ENCODE measurements at places on chromosomes 3 and 15. TPM values are rescaled to one million over a fixed set of nuclear protein-coding genes. Genes with fewer than 3 reads are reported as not detected.

LMLN gene
- total RNA-seq: 5.2 TPM

DNA sequence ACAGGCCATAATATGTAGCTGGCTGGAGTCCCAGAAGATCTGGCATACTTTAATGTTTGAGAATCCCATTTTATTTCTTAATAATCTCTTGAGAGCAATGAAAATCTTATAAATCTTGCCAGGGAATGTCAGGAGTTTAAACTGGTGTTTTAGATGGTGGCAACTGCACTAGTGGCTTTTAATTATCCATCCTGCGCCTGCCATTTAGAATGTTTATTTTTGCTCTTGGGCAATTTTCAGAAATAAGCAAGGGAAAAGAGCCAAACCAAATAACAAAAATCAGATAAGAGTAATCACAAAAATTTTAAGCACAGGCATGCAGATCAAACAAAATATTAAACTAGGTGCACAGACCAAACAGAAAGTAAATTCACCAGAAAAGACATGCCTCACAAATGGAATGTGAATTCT, 41.9 kb upstream of the UBP1 start:
- no peak for DNase-seq

DNA sequence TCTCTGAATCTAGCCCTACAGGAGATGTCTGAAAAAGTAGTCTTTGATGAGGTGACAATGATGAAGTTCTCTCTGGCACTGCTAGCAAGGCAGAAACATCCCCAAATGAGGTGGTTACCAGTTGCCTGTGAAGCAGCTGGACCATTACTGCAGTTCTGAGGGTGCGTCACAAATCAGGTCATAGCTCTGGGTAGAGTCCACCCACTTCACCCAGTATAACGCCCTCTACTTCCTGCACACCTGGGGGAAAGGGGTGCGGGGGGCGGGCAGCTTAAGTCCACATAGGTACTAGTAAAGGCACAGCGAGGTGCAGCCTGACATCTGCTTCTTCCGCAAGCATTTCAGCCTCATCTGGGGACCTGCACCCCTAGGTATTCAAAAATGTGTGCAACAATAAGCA, 13.4 kb upstream of the SATB1 start:
- DNase-seq: no peak

BAHD1 gene
- total RNA-seq: 49.1 TPM

- no peak for DNase-seq
These were observed 185.8 kb downstream of the KCNH8 start for GRCh38 chr3:19334120-19334519.

- DNase-seq: no peak
These were observed 338.2 kb upstream of the SLCO3A1 start for GRCh38 chr15:91515188-91515754.
